NCI-H69 (cell line): ENCODE measurements at places on chromosomes 5 and 9.
A peak's percentile ranks its signal among the peaks of the same experiment; 100 is the strongest.

DNA sequence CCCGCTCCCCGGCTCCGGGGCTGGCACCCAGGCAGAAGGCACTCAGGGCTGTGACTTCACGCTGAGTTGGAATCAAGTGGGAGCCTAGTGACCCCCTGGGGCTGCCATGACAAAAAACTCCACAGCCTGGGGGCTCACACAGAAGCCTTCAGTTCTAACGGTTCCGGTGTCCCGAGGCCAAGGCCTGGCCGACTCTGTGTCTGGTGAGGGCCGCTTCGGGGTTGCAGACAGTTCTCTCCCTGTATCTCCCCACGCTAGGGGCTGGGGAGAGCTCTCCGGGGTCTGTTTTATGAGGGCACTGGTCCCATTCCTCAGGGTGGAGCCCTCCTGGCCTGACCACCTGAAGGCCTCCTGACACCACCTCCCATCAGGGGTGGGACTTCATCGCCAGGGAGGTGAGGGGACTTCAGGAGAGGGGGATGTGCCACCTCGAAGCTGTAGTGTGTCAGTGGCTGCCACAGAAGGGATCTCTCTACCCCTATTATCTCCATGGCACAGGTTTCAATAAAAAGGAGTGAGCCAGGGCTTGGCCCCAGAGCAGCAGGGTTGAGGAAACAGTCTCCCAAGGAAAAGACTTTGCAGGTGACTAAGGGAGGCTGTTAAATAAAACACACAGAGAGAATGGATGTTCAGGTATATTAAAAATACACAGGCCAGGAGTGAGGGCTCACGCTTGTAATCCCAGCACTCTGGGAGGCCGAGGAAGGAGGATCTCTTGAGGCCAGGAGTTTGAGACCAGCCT is 1.5 kb upstream of the SLC6A3 start:
- DNase-seq: no peak

DNA sequence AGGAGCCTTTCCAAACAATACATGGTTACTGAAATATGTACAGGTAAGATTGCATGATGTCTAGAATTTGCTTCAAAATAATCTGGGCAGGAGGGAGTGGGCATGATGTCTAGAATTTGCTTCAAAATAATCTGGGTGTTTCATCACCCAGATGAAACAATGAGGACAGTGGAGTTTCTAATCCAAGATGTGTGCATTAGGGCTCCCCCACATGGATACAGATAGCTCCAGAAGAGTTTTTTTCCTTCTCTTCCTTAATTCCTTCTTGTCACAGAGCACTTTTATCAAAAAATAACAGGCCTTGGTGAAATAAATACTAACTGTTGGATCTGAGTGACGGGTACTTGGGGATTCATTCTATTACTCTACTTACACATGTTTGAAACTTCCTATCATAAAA is 14.9 kb downstream of the ATOX1 start:
- DNase-seq: no peak

DNA sequence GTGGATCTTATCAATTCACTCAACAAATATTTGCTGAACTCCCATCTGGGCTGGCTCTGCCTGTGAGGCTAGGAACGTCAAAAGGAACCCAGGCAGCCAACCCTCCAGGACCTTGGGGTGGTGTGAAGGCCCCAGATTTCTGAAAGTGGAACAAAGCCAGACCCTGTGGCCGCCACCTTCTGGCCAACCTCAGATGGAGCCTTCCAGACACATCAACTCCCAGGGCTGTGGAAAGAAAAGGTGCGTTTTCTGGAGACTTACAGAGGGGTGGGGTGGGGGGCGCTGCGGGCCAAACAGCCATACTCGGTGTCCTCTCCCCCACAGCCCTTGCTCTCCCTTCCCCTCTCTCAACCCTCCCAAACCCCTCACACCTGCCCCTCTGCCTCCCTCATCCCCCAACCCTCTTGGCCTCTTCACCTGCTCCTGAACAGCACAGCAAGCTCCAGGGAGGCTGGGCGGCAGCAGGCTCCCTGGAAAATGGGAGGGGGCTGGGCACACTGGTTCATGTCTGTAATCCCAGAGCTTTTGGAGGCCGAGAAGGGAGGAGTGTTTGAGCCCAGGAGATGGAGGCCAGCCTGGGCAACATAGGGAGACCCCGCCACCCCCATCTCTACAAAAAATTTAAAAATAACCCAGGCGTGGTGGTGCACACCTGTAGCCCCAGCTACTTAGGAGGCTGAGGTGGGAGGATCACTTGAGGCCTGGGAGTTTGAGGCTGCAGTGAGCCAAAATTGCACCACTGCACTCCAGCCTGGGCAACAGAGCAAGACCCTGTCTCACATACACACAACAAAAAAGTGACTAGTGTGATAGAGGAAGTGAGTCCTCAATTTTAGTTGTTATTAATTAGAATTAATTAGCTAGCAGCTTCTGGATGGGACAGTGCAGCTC is 45.0 kb upstream of the PRRC2B start:
- DNase-seq: peak; percentile 33

DNA sequence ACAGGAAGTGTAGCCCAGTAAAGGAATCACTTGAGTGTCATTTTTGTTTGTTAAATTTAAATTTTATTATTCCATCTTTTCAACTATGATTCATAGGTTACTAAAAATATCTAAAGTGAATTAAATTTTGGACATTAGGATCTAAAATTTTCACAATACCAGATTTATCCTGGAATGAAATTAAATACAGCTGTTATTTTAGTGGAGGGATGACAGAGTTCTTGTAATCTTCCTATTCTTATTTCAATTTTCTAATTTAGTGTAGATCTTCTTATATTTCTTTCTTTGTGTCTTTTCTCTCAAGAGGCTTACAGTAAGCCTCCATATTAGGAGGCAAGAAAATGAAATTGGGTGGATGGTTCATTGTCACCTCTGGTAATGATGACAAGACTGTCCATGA is 167.9 kb upstream of the TNC start:
- DNase-seq: no peak

GRCh38 chr5:180823940-180824629 is 21.5 kb upstream of the MGAT1 start:
- DNase-seq: no peak

GRCh38 chr9:126156898-126157297 is 169.7 kb upstream of the MVB12B start:
- no peak for DNase-seq

DNA sequence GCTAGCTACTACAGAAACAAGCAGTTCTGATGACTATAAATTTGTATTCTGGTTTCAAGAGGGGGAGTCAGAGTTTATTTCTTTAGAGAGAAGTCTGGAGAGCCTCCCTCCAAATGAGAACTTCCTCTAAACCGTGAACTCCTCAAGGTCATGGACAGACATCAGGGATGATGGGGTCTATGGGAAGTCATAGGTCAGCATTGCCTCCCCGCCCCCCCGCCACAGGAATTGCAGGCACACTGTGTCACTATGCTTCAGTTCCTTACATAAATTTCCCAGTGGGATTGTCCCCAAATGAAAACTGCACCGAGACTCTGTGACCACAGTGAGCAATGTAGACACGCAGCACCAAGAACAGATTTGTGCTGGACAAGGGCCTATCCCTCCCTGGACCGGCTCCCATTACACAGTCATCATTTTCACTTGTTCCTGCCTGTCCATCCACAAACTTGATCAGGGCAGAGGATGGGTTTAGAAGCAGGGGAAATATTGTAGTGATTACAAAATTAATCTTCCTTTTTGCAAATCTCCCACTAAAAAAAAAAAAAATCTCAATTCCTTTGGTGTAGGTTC is 300.3 kb downstream of the EFNA5 start:
- DNase-seq: no peak

GRCh38 chr5:132277971-132278853 is 16.0 kb upstream of the SLC22A4 start:
- no peak for DNase-seq

GRCh38 chr9:115411516-115411915 is 293.6 kb upstream of the TNC start:
- DNase-seq: no peak

- DNase-seq: no peak
Measured at GRCh38 chr9:33907347-33907746, 90.4 kb downstream of the UBE2R2 start.

- no peak for DNase-seq
Measured at GRCh38 chr9:132791699-132792240, 86.3 kb downstream of the AK8 start.

- peak; percentile 64 for DNase-seq
Measured at GRCh38 chr5:112628214-112628980, 109.3 kb upstream of the APC start.

GRCh38 chr5:81269751-81270393 is 31.5 kb upstream of the ZCCHC9 start:
- DNase-seq: peak; percentile 89

GRCh38 chr9:92762781-92763708 is 1.6 kb downstream of the BICD2 start:
- peak; percentile 35 for DNase-seq

GRCh38 chr5:157530226-157530972 is 45.2 kb downstream of the ADAM19 start:
- DNase-seq: no peak

DNA sequence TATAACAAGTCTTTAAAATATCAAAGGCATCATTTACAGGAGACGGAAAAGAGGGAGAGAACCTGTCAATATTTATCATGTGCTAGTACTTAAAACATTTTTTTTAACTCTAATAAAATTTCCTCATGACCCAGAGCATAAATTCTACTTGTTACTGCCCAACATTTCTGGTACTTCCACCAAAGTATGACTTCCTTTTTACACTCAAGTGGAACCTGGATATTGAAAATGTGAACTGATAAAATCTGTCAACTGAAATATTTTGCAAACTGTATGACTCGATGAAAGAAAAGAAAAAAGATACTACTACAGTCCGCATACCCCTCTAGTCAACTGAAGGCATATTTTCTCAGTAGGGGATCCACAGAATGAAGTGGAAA is 37.1 kb downstream of the FAM13B start:
- DNase-seq: no peak

GRCh38 chr5:149053072-149053695 is 9.7 kb downstream of the SH3TC2 start:
- no peak for DNase-seq

DNA sequence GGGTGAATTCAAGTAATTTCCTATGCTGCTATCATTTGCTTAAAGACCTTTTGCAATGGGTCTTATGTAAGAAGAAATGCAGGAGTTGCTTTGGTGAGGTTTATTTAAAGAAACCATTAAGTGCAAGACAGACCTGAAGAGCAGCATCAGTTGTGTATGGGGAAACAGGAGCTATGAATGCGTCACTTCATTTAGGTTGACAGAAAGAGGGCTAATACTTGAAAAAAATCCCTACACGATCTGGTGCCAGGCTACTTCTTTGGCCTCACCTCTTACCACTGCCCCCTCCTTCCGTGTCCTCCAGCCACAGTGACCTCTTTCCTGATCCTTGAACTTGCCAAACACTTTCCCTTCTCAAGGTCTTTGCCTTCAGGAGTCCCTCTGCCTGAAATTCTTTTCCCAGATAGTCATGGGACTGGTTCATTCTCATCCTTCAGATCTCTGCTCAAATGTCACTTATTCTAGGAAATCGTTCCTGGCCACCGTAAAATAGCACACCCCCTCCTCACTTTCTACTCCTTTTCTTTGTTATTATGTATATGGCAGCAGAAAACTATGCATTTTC is 1.4 kb upstream of the JAK2 start:
- no peak for DNase-seq

DNA sequence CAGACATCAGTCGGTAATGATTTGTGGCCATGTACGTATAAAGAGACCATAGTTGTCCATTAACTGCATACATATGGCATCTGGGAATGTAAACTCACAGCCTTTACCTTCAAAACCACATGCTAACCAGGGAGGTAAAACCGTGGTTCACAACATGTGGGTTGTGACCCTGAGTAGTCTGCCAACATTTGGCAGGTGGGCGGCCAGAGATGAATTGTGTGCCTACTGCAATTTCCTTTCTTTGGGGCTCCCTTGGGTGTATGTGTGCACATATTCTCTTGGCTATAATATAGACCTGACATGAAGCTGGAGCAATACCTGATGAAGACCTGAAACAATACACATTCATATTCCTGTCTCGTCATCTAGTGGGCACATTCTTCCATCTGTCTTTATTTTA is 396.0 kb downstream of the MLLT3 start:
- peak; percentile 91 for DNase-seq

DNA sequence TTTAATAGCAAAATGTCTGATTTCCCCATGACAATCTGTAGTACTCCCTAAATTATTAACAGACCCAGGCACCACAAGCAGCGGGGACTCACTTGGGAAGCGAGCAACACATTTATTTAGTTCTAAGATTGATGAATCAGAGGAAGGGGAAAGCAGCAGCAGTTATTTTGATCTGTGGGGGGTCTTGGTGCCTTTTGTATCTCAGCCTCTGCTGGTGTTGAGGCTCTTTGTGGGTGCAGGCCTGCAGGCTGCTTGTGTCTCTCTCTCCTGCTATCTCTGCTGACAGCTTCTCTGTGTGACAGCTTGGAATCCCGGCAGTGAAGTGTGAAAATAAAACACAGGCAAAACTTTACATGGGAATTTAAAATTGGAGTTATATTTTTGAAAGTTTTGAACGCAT is 878.2 kb upstream of the DMAC1 start:
- peak; percentile 96 for DNase-seq

DNA sequence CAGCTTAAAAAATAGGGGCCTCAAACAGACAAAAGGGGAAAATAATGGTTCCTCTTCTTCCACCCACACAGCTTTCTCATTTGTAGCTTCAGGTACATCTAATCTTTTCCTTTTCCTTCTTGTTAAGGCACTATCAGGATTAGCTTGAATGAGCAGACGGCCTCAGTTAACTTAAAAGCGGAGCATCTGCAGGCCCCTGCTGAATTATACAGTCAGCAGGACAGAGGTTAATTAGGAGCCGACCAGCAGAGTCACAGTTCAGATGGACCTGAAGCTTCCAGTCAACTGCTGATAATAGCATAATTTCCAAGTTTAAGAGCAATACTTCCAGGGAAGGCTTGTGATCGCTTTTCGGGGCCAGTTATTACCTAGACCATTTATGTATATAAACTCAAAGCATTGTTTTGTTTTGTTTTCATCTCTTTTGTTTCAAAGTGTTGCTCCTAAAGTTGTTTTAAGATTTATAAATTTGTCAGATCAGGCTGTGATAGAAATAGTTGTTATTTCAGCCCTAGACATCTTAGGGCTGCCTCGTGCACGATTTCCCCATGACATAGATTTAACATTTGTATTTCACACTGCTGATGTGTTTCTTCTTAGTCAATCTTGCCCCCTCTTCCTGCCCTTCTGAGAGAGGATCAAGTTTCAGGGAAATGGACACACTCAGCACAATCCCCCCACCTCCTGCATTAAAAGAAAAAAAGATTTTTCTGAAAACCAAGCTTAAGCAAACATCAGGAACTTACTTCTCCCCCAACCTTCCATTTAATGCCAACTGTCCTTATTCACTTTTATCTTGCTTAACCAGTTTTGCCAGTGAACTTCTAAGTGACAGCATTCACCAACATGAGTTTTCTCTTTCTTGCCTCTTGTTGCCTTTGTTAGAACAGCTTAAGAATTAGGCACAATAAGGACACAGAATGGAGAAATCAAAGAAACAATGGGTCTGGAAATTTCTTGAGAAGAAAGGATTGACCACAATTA is 449.8 kb downstream of the ARHGEF28 start:
- DNase-seq: peak; percentile 54

- DNase-seq: no peak
Measured at GRCh38 chr9:38747067-38747466, 27.1 kb upstream of the FAM240B start.

GRCh38 chr9:90795871-90796317 is 5.7 kb upstream of the SYK start:
- no peak for DNase-seq

GRCh38 chr9:113143432-113144227 is 7.2 kb upstream of the SLC31A2 start:
- peak; percentile 27 for DNase-seq
